ENCODE measurements at places on chromosomes 5 and 9. TPM values are rescaled to one million over a fixed set of nuclear protein-coding genes. Genes with fewer than 3 reads are reported as not detected.

Gene GALNT10
- total RNA-seq, result 25.0 TPM

Gene RUFY1
- 62.2 TPM for total RNA-seq

Gene NUTM2G
- not detected for total RNA-seq

Gene TESK1
- total RNA-seq, result 53.0 TPM

Gene FOXD4L6
- total RNA-seq, result 0.25 TPM

Gene GPR151
- not detected for total RNA-seq

Gene SH3GL2
- total RNA-seq, result 0.56 TPM

Gene IFNA2
- not detected for total RNA-seq

Gene NR2F1-AS1
- 20.5 TPM for total RNA-seq

Gene SLC6A3
- 0.60 TPM for total RNA-seq

Gene OR2K2
- not detected for total RNA-seq

Gene GDA
- not detected for total RNA-seq

DNA sequence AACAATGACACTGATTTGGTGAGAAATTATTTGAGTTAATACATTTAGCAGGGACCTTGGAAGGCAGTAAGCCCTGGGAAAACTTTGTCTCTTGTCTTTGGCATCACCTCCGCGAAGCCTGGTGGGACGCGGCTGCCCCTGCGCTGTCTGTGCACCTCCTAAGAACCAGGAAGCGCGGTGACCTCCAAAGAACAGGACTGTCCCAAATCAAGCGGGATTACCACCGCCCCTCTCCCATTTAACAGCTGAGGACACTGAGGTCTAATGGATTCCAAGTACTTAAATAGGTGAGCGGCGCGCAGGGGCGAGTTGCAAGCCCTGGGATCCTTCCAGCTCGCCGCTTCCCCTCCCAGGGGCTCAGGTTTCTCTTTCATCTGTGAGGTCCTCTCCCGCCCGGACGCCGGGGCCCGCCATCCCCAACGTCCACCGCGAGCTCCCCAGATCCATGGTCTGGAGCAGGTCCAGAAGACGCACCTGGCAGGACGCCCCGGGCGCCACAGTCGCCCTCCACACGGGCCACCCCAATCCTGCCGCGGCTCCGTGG is 432 bp downstream of the STARD4 start:
- DNase-seq, result peak; percentile 23

DNA sequence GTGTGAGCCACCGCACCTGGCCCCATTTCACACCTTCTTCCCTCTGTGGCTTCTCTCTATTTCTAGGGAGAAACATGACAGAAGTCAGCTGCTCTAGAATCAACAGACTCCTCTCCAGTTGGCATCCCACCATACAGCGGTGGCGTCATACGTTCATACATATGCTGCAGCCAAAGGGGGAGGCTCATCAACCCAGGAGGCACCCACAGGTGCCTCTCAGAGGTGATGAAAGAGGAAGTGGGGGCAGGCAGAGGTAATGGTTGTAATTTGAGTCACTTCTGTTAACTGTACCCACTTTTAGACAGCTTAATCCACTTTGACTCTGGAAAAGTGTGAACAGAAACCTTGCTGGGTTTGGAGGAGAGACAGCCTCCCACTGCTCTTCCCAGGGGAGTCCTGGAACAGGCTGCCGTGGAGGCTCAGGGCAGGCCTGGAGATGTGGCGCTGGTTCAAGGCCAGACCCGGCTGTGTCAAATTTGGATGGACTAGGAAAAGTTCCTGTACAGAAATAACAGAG is 47.3 kb upstream of the SUB1 start:
- no peak for DNase-seq

DNA sequence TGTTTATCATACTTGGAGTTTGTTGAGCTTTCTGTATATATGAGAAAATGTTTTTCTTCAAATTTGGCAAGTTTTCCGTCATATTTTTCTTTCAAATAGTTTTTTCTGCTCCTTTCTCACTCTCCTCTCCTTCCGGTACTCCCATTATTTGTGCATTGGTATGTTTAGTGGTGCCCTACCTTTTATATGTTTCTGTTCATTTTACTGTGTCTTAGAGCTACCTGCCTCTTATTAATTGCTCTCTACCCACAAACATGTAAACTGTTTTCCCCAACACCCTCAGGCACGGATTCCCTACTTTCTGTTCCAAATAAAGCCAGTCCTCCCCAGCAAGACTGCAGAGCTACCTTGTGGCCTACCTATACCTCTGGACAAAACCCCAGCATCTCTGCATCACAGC is 60.6 kb upstream of the S1PR3 start:
- no peak for DNase-seq

GRCh38 chr9:84538879-84539278 is 130.7 kb upstream of the NTRK2 start:
- no peak for DNase-seq

DNA sequence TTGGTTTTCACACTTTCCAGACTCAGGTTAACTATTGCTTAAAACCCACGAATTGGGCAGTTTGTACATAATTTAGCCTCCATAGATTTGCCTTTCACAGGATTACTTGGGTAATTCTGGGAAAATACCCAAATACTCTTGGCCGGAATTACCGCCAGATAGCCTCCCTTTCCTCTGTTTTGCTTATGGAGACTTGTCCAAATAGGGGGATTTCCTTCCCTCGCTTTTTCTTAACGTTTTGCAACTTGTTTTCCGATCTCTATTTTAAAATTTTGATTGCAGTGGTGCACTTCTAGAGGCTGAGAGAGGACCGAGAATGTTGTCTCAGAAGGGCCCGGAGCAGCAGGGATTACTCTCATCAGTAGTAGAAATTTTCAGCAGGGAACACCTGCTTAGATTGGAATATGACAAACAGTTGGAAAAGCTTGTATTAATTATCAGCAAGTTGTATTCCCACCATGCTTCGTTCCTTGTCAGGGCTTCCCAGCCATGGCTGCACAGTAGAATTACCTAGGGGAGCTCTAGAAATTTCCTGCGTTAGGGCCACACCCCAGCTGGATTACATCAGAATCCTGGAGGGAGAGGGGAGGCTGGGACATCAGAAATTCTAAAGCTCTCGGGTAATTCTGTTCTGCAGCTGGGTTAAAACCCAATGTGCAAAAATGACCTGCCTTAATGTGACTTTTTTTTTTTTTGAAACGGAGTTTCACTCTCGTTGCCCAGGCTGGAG is 329.1 kb downstream of the SH3GL2 start:
- DNase-seq, result no peak

GRCh38 chr9:113580041-113580953 is 116.8 kb downstream of the RGS3 start:
- DNase-seq, result no peak

GRCh38 chr5:149646564-149646963 is 65.3 kb downstream of the ARHGEF37 start:
- no peak for DNase-seq

DNA sequence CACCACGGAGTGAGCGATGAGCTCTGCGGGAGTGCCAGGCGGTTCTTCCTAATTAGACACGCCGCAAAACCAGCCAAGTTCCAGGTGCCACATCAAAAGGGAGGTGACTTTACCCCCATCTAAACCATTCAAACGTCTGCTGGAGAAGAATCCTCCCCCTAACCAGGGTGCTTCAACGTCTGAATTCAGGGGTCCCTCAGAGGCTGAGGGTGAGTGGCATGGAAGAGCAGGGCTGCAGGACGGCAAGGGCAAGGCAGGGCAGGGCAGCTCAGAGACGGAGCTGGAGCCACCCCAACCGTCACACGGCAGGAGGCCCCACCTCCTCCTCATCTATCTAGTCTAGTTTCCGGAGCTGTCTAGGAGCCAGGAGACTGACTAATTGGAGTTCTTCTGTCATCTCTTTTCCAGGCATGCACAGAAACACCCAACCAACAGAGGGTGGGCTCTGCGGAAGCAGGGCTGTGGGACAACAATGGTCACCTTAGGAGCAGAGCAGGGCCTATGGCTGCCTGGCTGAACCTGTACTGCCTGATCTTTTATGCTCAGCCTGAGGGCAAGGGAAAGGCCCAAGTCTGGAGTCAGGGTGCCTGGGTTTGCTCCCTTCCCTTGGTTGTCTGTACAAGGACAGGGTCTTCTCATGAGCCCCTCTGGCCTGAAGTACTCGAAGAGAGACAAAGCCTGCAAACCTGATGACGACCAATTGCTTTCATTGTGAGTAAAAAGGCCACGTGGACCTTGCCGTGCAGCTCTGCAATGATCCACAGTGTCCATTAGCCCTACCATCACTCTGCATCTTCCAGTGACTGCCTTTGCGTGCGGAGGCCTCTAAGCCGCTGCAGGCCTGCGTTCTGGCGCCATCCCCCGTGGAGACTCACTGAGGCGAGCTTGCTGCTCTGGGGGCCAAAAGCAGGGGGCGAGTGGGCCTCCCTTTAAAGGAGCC is 81.0 kb upstream of the SLC25A51 start:
- DNase-seq, result no peak

GRCh38 chr9:106954974-106955850 is 92.2 kb downstream of the ZNF462 start:
- no peak for DNase-seq

- no peak for DNase-seq
Observed at GRCh38 chr9:16154521-16155078, 601.8 kb downstream of the CCDC171 start.

DNA sequence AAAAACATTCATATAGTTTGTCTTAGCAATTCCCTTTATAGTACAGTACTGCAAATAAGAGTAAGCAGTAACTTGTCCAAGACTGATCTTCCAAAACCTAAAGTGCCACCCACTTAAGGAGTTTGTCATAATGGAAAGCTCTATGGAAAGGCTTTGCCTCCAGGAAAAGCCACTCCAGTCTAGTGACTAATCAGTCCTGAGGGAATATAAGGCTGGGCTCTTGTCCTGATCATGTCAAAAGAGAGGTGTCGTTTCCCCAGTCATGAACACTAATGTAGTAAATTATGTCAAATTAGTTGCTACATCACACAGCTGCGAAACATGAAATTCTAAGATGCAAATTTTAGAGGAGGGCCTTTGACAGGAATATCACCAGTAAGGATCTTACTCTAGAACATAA is 271.6 kb downstream of the GABRB2 start:
- DNase-seq, result no peak

DNA sequence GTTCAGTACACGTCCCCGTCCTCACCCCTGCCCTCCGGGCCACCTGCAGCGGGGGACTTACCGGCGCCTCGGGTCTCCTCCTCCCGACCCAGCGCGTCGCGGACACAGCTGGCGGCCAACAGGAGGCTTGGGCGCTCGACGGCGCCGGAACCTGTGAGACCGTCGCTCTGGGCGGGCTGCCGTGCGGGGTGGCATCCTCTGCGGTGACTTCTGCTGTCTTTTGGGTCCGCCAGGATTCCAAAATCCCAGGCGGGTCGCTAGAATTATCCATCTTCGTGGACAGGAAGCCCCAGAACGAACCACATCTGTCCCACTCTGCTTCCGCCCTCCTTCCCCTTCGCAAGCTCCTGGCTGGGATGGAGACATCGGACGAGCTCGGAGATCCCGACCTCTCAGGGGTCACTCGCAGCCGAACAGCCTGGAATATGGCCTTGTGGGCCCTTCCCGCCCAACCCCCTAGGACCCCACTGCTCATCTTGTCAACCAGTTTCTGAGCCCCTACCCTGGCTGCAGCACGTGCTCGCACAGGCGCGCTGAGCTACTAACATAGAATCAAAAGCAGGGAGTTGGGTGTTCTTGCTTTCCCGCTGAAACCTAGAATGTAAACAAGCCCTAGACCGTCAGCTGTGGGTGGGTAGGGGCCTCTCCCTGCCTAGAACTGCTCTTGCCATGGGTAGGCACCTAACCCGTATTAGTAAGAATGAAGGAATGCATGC is 947 bp upstream of the MARCHF3 start:
- DNase-seq, result no peak

GRCh38 chr9:92414566-92414965 is 9.7 kb downstream of the OMD start:
- DNase-seq, result no peak

DNA sequence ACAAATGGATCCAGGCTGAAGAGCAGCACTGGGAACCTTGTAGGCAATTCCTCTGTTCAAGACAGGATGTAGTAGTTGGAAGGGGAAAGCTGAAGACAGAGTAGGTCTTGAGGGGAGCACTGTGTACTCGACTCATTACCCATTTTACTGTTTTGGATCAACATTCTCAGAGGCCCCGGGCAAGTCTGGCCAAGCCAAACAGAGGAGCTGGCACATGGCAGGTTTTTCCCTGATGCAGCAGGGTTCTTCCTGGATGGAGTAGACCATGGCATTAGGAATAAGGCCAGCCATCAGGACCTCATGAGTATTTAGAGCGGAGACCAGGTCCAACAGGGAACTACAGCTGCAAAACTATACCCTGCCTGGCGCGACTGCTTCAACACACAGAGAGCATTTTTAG is 4.4 kb downstream of the SVEP1 start:
- DNase-seq, result no peak

DNA sequence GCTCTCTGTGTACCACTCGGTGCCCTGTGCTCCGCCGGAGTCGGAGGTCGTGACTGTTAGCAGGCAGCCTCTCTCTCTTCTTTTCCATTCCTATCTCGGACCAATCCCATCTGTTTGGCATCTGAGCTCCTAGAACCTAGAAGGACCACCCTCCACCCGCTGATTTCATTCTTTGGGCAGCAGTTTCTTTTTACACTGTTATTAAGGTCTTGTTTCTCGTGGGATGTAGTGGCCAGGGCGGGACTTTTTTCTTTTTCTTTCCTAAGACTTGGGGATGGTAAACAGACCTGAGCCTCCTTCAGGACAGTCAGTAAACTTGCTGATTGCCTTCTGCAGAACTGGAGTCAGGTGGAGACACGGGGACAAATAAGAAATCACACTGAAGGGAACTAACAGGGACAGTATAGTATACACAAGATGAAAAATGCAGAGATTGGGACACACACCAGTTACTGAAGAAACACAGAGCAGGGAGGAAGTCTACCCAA is 500 bp downstream of the URM1 start:
- DNase-seq, result no peak

GRCh38 chr5:114361724-114362196 is at the start of gene KCNN2:
Gene KCNN2, plus strand, starts transcription at chr5:114362070. Its CDS starts 70 bp downstream, at chr5:114362140.
- DNase-seq, result no peak

DNA sequence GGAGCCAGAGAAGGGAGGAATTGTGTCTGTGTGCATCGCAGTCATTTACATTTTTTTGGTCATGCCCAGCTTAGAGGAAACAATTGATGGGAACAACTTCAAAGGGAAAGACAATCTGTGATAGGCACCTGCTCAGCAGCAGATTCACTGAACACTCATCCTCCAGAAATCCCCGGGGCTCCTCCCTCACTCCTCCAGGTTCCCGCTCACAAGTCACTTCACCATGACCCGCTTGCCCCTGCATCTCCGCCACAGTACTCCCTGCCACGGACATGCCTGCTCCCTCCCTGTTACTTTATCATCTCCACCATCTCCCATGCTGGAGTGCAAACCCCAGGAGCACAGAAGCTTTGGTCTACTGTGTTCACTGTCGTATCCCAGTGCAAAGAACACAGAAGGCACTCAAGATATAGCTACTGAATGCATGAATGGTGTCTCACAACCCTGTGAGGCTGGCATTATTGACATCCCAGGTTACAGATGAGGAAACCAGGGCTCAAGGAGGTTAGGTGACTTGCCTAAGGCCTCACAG is 16.2 kb downstream of the LHX6 start:
- DNase-seq, result no peak

DNA sequence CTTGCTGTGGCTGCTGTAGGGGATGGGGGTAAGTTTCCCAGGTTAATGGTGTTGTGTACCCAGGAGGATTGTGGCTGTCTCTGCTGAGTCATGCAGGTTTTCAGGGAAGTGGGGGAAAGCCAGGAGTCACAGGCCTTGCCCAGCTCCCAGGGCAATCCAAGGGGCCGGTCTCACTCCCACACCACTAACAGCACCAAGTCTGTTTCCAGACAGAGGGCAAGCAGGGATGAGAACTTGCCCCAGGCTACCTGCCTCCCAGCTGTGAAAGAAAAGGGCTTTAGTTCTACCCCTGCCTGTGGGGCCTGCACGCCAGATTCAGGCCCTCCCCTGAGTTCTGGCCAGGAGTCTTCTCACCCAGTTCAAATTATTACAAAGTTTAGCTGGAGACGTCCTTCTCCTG is 579.8 kb upstream of the ST8SIA4 start:
- DNase-seq, result no peak

Data from omental fat pad (tissue), 4 donors.